ENCODE measurements at places on chromosomes 1 and 21.

- no peak for DNase-seq
These were observed 67.1 kb downstream of the RWDD3 start for GRCh38 chr1:95301091-95301490.

DNA sequence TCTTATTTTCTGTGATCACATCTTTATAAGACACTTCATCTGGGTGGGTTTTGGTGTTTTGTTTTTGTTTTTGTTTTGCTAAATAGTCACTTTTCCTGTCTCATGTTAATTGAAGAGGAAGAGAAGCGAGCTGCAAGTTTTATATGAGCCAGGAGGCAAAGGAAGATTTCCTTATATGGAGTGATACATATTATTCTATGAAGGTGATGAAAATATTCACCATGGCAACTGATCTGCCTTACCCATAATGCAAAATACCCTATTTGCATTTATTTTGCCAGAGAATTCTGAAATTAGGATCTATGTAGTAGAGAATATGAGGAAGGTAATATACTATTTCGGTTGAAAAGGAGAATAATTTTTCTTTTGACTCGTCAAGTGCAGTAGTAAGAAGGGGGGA, 13.9 kb downstream of the CXADR start:
- no peak for DNase-seq

GRCh38 chr1:212553676-212554075, 54.9 kb upstream of the ATF3 start:
- DNase-seq = no peak

DNA sequence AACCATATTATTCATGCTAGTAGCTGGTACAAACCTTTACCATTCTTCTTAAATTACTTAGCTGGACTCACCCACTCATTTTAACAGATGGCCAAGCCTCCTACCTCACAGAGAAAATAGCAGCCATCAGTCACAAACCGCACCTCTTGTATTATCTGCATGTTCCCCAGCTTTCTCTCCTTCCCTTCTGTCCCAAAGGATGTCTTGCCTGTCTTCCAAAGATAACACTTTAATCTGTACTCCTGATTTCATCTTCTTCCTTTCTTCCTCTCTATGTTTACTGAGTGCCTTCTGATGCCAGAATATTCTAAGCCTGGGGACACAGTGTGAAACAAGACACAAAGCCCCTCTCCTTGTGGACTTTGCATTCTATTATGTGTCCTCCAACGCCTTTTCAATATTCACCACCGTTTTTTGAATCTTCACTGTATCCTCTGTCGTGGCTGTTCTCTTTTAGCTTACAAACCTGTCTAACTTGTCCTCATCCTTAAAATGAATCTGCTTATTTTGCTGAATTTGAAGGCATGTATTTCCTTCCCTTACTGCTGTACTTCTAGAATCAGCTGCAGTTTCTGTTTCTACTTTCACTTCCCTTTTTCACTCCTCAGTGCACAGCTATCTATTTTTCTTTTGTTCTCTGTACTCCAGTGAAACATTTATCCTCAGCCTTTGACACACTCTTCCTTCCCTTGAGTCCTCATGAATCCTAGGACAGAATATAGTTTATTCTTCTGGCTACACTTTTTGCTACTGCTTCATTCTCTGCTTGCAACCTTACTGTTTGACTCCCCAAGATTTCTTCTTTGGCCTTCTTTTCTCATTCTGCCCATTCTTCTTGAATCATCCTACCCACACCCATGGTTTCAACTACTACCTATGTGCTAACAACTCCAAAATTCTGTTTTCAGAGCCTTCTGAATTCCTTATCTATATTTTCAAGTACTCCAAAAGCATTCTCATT, 216.9 kb upstream of the SAMSN1 start:
- no peak for DNase-seq

DNA sequence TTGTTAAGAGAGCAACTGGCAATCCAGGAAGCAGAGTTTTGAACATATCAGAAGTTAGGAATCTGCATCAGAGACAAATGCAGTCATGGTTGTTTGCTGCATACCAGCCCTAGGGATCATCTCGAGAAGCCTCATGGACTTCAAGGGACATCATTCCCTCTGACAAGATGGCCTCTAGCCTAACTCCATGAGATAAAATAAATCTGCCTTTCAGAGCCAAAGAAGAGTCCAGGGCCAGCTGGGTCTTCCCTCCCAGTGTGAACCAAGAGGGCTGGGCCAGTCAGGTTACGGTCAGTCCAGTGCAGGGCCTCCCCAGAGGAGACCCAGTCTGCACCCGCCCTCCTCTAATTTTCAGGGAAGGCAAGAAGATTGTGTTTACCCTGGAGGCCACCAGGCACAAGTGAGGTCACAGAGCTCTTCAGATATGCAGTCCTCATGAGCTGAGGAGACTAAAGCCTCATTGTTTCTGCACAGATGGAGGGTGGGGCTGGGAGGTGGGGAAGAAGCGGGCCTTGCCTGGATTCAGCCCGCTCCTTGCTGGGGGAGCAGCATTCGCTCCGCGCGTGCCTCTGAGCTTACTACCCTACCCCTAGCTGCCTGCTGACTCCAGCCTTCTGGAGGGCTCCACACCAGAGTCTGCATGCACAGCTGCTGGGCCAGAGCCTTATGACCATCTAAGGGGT, 52.8 kb downstream of the CAPN2 start:
- DNase-seq = no peak

DNA sequence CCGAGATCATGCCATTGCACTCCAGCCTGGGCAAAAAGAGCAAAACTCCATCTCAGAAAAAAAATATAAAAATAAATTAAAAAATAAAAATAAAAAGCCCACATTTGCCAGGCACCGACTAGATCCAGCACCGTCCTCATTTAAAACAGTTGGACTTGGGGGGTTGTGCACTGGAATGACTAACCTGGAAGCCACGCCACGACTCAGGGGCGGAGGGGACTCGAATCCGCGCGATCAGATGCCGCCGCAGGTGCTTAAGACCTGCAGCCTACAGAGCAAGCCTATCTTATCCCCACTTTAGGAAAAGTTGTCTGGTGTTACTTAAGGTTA, 38.5 kb downstream of the ZBTB8OS start:
- DNase-seq = no peak

All from dermis microvascular lymphatic vessel endothelial cell (primary cell).